ENCODE measurements at places on chromosomes 3 and 15.

GRCh38 chr3:155377847-155378246 lies 84.4 kb upstream of the STRIT1 start:
- no peak for DNase-seq

- no peak for DNase-seq
These were observed 37.7 kb downstream of the SCN11A start for GRCh38 chr3:39013921-39014509.

GRCh38 chr15:39411102-39411989 lies 169.5 kb upstream of the THBS1 start:
- DNase-seq = no peak

- no peak for DNase-seq
These were observed 371.2 kb upstream of the THBS1 start for GRCh38 chr15:39209548-39210211.

- no peak for DNase-seq
These were observed 10.9 kb downstream of the ATG7 start for GRCh38 chr3:11283139-11283475.

GRCh38 chr15:38354315-38354929 lies 99.5 kb upstream of the FAM98B start:
- DNase-seq = peak; percentile 9

DNA sequence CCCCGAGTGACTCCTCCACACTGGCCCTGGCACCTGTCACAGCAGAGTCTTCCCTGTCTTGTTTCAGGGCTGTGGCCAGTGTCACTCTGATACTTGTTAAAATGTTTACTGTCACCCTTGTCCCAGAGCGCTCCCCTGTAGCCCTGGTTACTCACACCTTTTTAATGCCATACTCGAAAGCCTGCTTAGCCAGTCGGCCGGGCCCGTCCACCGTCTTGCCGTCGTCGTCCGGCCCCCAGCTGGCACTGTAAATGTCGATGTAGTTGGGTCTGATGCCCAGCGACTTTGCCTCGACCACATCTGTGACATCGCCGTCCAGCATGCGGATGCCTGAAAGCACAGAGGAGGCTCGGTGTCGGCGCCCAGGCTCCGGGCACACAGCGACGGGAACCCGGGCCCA lies 91.3 kb downstream of the PCSK6 start:
- no peak for DNase-seq

GRCh38 chr3:159953325-159954085 lies 35.1 kb upstream of the IL12A start:
- no peak for DNase-seq

Data from GM18507 (cell line).